ENCODE measurements at places on chromosomes 2 and 18.
A peak's percentile ranks its signal among the peaks of the same experiment; 100 is the strongest.

DNA sequence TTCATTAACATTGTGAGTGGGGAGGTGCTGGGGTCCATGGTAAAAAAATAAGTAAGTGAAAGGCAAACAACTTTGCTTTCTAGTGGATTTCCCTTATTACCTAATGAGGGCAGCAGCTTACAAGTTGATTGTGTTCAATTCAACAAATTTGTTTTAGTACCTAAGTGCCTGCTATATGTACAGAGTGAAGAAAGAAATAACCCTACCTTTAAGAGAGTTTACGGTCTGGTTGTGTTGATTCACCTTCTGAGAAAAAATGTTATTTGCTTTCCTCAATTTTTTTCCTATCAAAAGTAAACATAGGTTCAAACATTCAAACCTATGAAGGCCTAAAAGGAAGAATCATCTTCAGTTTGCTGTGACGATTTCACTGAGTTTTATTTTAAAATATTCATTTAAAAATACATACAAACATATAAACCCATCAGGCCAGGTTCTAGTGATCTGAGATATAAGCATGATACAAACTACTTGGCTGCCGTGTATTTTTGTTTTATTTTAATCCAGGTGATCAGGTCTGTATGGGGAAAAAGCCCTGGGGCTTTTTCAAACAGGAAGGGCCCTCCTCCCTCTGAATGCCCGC is 1.5 kb upstream of the SPTBN1 start:
- no peak for DNase-seq

DNA sequence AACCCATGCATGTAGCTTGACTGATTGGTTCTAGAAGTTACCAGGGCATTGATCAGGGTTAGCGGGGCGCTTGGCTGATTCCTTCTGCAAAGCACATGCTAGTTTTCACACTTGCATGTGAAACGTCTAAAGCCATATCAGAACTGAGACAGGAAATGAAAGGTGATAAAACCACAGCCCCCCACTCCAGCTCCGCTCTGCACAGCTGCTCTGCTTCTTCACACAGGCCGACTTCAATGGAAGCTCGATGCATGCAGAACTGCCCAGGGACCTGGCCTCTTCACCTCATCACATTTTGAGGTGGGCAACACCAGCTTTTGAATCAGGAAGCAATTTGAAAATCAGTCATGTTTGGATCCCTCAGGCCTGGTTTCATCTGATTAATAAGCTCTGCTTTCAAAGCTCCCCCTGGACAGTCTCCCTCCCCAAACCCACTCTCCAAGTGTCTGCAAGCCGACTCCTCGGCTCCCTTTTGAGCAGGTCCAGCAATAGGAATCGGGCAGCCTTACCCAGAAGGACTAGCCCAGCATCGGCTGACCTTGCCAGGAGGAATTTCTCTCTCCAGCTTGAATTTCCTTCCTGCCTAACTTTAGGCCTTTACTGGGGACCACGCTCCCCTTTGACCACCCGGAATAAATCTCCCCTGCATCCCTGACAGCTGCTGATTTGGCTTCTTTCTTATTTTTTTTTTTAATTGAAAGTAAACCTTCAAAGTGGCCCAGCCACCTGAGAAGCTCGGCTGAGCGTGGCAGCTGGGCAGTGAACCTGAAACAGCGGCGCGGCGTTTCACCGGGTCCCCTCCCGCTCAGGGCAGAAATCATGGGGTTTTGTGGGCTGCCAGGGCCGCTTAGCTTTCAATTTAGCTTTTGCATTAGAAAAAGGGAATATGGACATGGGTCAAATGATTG is 31.7 kb downstream of the HRH4 start:
- no peak for DNase-seq

DNA sequence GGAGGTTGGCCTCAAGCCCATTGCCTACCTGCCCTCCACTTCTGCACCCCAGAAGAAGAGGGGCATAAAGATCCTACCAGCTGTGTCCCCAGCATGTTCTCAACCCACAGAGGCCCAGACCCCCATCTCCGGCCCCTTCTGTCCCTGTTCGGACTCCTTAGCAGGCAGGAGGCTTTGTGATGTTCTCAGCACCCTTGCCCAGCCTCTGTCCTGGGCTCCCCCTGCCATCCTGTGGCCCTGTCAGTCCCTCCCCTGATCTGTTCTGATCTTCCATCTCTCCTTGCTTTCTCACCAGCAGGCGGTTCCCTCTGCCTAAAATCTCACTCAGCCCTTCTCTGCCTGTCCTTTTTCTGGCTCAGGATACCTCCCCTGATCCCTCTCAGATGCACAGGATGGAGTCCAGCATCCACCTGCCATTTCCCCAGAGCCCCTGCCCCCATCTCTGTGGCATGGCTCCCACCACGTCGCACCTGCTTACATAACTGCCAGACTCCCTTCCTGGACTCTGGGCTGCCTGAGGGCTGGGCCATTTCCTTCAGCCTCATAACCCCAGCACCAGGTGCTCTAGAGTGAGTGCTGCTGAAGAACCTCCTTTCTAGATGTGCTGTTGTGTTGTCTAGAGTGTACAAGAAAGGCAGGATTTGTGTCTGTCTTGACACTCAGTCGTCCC is 134.0 kb downstream of the CTIF start:
- DNase-seq: no peak

- peak; percentile 92 for DNase-seq
Measured at GRCh38 chr2:150663143-150663542, 175.7 kb upstream of the RND3 start.

DNA sequence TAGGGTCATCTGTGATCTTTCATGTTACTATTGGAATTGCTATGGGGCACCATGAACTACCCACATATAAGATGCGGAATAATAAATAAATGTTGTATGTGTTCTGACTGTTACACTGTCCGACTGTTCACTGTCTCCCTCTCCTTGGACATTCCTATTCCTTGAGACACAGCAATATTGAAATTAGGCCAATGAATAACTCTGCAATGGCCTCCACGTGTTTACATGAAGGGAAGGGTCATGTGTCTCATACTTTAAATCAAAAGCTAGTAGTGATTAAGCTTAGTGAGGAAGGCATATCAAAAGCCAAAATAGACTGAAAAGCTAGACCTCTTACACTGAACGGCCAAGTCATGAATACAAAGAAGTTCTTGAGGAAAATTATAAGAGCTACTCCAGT is 751.3 kb downstream of the SOCS6 start:
- DNase-seq: peak; percentile 6

- peak; percentile 68 for DNase-seq
Measured at GRCh38 chr2:200703127-200703925, 108.4 kb upstream of the BZW1 start.

DNA sequence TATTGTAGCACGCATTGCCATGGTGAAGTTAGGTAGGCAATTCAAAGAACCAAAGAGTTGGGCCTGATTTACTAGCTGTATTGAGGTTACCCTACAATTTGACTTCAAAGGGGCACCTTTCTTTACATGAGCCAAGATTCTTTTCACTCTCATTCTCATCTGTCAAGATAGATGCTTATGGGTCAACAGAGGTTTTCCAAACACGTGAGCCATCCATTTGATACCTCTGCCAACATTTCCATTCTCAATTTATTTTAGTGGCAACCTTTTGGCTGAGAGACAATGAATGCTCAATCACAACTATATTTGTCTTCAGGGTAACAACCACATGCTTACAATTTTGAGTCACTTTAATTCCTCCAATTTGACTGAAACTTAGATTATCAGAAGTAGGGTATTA is 370.6 kb upstream of the CDH20 start:
- DNase-seq: no peak

GRCh38 chr18:76564655-76565237 is 69.7 kb upstream of the ZNF516 start:
- peak; percentile 12 for DNase-seq

DNA sequence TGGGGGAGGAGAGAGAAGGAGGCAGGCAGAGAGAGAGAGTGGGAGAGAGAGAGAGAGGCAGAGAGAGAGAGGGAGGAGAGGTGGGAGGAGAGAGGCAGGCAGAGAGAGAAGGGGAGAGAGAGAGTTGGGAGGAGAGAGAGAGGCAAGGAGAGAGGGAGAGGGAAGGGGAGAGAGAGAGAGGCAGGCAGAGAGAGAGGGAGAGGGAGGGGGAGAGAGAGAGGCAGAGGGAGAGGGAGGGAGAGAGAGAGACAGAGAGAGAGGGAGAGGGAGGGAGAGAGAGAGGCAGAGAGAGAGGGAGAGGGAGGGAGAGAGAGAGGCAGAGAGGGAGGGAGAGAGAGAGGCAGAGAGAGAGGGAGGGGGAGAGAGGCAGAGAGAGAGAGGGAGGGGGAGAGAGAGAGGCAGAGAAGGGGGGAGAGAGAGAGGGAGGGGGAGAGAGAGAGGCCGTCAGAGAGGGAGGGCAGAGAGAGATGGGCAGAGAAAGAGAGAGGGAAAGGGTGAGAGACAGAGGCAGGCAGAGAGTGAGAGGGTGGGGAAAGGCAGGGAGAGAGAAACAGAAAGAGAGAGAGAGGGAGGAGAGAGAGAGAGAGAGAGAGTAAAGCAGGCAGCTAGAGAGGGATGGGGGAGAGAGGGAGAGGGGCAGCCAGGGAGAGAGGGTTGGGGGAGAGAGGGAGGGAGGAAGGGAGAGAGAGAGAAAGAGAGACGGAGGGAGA is 122.2 kb upstream of the PXDN start:
- DNase-seq: no peak

DNA sequence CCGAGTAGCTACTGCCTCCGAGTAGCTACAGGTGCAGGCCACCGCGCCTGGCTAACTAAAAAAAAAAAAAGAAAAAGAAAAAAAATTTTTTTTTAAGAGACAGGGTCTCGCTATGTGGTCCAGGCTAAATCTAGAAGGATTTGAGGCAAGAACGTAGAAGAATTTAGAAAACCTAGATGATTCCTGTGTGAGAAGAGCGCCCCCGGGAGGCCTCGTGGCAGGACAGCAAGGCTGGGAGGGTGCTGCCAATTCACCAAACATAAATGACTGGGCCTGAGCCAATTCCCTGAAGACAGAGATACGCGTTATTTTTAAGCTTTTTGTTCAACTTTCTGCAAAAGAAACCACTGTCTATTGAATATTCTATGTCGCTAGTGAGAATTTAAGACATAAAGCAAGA is 90.1 kb upstream of the TGFA start:
- peak; percentile 26 for DNase-seq

GRCh38 chr2:8679827-8680731 is 1.8 kb upstream of the ID2 start:
- no peak for DNase-seq

DNA sequence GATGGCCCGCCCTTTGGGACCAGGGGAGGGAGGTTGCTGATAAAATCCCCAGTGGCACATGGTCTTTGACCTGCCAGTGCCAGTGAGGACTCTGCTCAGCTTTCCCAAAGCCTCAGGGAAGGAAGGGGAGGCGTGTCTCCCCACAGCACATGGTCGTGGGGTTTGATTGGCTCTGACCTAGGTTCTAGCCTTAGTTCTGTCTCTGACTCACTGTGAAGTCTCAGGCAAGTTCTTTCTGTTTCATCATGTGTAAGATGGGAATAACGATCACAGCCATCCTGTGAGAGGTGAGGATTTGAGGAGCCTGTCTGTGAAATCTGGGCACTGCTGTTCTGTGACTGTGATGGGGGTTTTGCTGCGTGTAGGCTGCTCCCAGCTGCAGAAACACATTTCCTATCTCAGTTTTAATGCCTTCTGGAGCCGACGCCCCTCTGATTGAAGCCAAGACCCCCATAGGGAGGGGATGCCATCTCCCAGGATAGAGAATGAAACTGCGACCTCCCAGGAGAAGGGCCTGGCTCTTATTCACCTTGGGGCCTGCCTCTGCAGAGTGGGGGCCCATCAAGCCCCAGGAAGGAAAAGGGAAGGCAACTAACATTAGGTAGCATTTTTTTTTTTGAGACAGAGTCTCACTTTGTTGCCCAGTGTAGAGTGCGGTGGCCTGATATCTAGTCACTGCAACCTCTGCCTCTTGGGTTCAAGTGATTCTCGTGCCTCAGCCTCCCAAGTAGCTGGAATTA is 84.0 kb downstream of the DDX1 start:
- DNase-seq: peak; percentile 15

DNA sequence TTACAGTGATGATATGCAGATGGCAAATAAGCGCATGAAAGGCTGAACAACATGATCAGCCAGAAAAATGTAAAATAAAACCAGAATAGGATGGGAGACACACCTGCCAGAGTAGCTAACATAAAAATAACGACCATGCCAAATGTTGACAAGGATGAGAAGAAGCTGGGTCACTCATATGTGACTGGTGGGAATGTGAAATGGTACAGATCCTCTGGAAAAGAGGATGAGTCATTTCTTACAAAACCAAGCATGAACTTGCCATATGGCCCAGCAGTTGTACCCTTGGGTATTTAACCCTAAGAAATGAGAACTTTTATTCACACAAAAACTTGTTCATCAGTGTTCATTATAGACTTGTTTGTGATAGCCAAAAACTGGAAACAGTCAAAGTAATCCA is 143.8 kb downstream of the SH3BP4 start:
- DNase-seq: peak; percentile 61

- DNase-seq: no peak
Measured at GRCh38 chr2:53753041-53753440, 14.6 kb upstream of the CHAC2 start.

GRCh38 chr2:98269830-98270229 is 76.4 kb upstream of the CNGA3 start:
- no peak for DNase-seq

- DNase-seq: no peak
Measured at GRCh38 chr2:10196110-10196892, 73.8 kb downstream of the RRM2 start.

- no peak for DNase-seq
Measured at GRCh38 chr18:76486574-76486973, 8.5 kb downstream of the ZNF516 start.

GRCh38 chr2:217666338-217666737 is 336.5 kb downstream of the TNS1 start:
- DNase-seq: no peak

DNA sequence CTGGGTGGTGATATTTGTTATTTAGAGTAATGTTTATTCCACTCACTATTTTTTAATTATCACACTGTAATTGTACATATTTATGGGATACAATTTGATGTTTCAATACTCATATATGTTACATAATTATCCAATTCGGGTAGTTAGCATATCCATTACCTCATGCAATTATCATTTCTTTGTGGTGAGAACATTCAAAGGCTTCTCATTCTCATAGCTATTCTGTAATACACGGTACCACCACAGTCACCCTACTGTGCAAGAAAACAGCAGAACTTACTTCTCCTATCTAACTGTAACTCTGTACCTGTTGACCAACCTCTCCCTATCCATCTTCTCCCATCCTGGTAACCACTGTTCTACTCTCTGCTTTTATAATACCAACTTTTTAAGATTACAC is 4.6 kb downstream of the TBC1D8 start:
- no peak for DNase-seq

DNA sequence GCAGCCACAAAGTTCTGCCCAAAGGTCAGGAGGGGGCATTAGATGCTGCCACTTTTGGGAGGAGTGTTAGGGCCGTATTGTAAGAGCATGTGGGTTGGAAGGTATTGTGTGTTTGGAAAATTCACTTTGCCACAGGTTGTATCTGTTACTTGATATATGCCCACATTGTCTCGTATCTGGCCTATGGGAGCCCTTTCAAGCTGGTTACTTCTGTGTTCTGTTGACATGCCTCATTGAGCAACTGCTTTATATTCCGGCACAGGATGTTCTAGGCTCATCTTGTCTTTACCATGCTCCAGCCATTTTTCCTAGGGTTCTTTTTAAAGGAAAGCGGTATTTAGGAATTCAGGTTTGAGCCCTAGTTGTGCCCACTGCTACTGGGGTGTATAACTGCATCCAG is 6.0 kb downstream of the ADNP2 start:
- no peak for DNase-seq

All from RPMI7951 (cell line).